ENCODE measurements at places on chromosomes 4 and X.

- no peak for DNase-seq
These were observed 48.1 kb upstream of the RAP2C start for GRCh38 chrX:132267392-132267791.

DNA sequence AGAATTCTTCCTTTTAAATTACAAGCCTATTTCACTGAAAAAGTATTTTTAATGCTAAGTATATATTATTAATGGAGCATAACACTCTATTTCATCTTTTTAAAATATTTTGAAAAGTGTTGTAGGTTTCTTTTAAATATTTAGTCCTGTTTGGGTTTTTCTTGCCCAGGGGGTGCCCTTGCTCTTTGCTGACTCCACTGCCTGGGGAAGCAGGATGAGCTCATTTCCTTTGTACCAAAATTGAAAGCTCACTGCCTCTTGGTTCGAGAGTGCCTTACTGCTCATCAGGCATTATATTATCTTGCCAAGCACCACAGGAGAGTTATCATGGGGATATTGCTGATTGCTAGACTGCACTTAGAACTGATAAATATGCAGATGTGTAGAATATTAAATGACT is 819.2 kb downstream of the PCDH18 start:
- no peak for DNase-seq

DNA sequence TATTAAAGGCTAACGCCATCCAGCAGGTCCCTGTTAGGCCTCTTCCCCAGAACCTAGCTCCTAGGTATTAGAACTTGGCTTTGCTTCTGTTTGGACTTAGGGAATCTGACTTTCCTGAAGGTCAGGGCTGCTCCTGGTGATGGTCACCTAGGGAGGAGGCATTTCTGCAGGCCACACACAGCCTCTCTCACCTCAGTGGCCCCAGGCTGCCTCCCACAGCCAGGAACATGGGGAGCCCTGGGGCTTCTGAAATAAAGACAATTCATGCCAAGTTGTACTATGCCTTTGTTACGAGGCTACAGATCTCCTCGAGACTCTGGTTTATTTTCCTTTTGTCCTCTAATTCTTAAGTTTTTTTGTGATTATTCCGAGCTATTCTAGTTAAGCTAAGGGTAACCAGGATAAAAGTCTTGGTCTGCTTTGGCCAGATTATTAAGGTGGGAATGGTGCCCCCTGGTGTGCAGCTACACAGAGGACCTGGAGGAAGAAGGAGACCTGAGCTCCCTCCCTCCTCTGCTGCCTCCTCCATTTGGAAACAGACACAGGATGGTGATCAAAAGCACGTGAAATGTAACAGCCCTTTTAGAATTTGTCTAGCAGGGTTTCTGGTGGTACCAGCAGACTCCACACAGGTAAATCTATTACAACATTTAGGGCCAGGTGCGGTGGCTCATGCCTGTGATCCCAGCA is 131.0 kb downstream of the DCLK2 start:
- no peak for DNase-seq

- no peak for DNase-seq
These were observed 42.8 kb upstream of the SPP1 start for GRCh38 chr4:87932718-87933141.

DNA sequence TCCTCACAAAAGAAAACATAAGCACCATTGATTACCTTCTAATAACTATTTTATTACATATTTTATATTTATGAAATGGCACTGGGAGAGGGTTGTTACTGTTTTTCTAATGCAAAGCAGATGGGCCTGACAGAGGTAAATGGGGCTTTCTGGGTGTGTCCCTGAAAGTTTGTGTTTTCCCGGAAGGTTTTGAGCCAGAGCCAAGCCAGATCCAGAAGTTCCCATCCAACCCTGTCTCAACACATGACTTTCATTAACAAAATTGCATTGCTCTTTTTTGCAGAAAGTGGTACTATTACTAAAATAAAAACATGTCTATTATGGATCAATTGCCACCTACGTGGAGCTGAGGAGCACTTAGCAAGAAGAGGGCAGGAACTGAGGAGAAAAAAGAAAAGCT is 181.3 kb downstream of the RAB28 start:
- DNase-seq, result no peak

- DNase-seq, result no peak
These were observed 821 bp downstream of the ASMTL start for GRCh38 chrX:1451661-1452515.

DNA sequence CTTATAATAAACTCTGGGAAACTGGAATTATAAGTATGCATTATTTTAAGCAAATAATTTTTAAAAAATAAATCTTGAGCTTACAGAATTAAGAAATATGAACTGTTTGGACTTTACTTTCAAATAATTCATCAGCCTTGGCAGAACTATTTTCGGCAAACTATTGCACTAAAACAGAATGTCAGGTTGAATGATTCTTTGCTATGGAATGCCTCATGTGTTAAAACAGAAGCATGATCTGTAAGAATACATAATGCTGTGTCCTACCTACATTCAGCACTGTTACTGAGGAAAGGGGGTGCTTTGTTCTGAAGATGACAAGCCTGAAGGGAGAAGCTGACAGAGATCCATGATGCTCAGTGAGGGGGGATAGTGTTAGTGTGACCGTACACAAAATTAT is 55.6 kb upstream of the EXOC1L start:
- no peak for DNase-seq

GRCh38 chr4:143023239-143023918 is 161.3 kb upstream of the USP38 start:
- DNase-seq, result no peak

GRCh38 chrX:49230500-49231232 is 2.5 kb downstream of the CACNA1F start:
- peak; percentile 47 for DNase-seq

DNA sequence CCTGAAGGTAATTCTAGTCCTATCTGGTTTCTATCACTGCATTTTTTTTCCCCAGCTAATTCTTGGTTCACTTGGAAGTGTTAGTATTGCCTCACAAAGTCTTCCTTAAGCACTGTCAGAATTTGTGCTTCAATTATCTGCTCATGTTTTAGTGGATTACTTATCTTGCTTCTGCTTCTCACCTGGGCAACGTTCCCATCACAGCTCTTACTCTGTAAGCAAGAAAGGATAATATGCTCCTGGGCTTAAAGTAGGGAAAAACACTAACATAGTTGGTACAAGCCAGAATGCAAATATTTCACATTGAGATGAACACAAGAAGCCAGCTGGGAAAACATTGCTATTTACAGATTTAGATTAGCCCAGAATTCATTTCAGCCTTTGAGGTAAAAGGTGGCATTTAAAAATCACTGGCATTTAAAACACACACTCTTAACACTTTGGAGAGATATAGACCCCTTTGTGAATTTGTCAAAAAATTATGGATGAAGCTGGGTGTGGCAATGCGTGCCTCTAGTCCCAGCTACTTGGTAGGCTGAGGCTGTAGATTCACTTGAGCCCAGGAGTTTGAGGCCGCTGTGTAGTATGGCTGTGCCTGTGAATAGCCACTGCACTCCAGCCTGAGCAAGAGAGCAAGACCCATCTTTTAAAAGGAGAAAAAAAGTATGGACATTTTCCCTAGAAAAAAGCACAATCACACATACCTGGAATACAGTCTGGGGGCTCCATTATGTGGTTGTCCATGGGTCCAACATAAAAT is 6.6 kb upstream of the PTPN13 start:
- DNase-seq, result no peak

- DNase-seq, result no peak
These were observed 18.5 kb downstream of the ZCCHC18 start for GRCh38 chrX:104130808-104131207.

DNA sequence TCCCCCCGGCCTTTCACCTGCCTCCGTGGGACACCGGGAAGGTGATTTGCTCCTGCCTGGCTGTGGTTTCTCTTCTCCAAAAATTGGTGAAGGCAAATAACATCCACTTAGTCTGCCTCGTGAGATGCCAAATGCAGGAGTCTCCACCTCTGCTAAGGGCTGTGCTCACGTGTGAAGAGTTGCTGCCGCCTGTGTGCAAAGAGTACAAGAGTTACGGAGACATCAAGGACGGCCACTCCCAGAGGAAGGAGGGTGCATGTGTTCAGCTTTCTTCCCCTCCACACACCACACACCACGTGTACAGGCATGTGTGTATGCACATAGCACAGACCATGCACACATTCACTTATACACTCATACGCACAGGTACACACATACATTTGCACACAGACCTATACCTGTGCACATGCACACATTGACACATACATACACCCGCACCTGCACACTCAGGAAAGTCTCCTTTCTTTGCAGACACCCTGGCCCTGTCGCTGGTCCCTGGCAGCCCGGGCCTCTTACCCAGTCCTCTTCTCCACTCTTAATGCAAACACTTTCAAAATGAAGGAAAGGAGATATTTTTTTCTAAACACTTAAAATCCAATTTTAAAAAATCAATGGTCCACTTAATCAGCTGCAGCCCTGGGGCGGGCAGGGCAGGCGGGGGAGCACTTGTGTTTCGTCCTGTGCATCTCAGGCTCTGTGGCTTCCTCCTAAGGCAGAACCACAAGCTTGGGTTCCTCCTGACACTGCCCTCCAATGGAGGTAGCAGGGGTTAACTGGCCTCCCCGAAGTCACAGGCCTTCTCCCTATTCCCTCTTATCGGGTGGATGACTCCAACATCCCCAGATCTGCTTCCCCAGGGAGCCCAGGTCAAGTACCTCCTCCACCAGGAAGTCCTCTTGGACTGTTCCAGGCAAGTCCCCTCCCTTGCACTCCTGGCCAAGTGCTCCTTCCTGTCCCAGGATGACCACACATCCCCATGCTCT is 103.0 kb downstream of the CPZ start:
- DNase-seq, result no peak

DNA sequence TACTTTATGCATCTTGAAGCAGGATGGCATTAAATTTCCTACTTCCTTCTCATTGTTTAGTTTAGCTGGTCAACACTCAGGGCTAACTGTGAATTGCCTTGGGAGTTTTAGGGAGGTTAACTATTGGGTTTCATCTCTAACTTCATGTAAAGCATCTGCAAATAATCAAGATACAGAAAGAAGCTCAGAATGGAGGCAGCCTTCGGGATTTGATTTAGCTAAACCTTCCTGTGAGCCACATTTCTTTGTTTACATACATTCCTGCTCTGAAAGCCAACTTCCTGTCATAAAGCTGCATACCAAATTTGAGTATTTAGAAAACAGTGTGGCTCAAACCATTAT is 131.7 kb upstream of the PCDH18 start:
- no peak for DNase-seq

DNA sequence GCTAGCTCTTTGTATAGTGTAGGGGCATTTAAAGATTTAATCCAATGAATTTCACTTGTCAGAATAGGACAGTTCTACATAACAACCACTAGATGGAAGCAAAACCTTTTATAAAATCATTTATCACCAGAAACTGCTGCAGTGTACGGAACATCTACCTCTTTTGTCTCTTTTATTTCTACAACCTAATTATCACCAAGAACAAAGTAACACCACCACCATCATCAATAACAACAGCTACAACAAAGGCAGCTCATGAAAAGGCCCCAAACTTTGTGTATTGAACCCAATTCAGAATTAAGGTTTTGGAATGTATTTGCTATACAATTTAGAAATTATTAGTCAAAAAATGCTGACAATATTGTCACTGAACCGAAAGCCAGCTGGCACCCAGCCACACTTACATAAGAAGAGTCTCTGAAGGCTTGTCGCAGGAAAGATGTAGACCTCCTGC is 260.9 kb upstream of the RPS6KA3 start:
- DNase-seq, result no peak

DNA sequence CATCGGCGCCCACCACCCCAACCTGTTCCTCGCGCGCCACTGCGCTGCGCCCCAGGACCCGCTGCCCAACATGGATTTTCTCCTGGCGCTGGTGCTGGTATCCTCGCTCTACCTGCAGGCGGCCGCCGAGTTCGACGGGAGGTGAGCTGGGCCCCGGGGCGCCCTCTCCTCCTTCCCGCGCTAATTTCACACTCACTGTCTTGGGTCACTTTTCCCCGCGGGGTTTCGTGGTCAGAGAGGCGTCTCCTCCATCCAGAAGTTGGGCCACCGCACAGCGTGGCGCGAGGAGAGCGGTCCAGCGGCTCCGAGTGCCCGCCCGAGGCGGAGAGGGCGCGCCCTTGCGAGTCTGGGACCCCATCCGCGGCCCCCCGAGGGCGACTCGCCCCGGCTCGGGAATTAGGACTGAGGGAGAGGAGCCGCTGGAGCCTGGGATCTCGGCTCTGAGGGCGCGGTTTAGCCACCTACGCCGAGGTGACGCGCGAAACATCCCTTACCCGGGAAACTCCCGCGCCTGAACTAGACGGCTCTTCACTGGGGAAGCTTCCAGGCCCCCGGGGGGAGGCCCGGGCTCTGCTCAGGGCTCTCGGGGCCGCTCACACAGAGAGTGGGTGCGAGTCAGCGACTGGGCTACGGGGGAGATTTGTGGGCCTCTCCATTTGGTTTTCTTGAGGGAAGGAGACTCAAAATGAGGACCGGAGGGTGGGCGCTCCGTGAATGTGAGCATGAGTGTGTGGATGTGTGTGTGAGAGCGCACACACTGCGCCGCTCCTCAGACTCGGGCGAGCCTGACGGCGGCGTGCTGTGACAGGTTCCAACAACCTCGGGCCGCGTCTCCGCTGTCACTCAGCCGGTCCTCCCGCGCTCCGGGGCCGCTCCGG is 551 bp downstream of the NPNT start:
- DNase-seq, result no peak

All from stimulated activated CD4-positive, alpha-beta T cell treated with anti-CD3 and anti-CD28 coated beads, Interleukin-12 subunit alpha, Interleukin-12 subunit beta, amount 100 ng/mL, for 4 hours (primary cell).